GM12892 (cell line): ENCODE measurements at places on chromosomes 12 and 14.

DNA sequence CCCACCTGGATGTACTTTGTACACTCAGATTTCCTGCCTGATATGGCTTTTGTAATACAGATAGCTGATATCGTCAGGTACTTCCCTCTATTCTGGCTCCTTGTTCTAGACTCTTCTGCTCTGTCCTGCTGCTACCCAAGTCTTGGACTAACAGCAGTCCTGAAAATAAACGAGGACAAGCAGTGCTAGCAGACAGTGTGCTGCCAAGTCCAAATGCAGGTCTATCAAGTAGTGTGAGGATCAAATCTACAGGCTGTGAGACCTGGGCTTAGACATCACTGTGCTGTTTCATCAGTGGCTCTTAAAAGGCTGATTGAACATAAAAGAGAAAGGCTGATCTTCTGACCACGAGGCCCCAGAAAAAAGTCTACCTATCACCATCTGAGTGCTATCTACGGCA is 418.1 kb downstream of the APAF1 start:
- no peak for DNase-seq

DNA sequence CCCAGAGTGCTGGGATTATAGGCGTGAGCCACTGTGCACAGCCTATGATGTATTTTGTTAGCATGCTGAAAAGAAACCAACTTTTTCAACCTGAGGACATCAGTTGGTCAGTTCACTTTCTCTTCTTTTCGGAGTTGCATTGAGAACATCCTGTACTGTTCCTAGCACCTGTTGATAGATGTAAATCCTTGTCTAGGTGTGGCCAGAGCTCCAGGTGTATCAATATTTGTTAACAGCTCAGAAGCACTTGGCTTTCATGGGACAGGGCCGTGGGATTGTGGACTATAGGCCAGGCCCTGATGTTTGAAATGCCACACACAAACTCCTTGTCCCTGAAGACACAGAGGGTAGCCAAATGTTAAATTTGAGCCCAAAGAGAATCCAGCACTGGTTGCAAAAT is 14.9 kb downstream of the HCAR2 start:
- no peak for DNase-seq

GRCh38 chr14:47678157-47678556 is 2.8 kb upstream of the MDGA2 start:
- no peak for DNase-seq

GRCh38 chr14:64755781-64756221 is 51.6 kb downstream of the PLEKHG3 start:
- no peak for DNase-seq

GRCh38 chr12:28708918-28709371 is 440.1 kb upstream of the FAR2 start:
- DNase-seq = no peak

- DNase-seq = no peak
These were observed 9.2 kb downstream of the CD69 start for GRCh38 chr12:9751204-9752144.

DNA sequence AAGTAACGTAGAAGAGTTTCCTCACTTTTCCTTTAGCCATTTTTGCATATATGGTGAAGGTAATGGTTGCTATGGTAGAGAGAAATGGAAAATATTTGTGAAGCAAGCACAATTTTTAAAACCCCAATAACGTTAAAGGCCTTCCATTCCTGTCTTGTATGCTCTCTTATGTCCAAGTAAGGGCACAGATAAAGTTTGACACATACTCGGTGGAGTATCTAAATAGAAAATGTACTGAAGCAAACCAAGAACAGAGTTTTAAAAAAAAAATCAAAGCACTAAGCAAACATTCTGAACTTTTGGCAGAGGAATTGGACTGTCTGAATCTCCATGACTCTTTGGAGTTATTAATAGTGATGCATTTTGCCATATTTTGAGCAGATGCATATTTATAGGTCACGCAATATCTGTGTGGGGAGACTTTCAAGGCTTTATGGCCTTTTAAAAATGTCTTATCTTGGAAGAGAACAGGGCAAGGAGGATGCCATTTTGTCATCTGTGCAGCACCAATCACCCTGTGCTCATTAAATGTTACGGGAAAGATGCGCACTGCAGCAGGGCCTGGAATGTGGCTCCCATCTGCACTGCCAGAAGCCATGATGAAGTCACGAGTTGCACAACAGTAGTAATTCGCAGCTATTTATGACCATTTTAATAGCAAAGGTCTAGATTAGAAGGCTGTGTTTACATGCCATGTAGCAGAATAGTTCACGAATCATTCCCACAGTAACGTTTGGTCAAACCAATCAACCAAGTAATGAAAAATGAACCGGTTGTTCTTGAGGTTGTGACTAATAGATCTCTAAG is 23.3 kb upstream of the AMIGO2 start:
- DNase-seq = no peak

DNA sequence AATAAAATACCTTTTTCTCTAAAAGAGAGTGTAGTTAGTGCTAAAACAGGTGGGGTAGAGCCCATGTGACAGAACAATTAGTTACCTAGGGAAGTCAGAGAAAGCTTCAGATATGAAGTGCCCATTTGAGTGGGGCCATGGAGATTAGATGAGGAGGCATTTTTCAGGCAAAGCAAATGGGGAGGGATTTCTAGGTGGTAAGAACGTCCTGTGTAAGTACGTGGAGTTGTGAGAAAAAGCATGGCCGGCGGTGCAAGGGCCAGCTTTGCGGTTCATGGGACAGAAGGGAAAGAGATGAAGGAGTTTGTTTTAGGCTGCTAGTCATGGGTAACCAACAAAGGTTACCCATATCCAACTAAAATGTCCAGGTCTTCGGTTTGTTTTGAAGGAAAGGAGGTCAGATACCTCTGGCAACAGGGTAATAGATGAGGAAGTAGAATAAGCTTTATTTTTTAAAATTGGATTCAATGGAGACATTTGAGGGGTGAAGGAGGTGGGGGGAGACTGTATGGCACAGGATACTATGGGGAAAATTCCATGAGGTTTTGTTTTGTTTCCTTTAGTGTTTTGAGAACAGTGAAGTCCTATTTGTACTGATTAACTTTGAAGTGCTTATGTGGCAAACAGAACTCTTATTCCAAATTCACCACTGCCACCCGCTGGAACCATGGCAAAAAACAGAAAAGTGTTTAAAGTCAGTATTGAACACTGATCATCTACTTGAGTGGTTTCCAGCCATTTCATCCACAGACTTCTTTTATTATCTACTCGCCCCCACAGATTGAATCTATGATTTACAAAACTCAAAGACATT is 10.0 kb upstream of the SNRPF start:
- no peak for DNase-seq

GRCh38 chr14:89164168-89165073 is 252.6 kb downstream of the FOXN3 start:
- no peak for DNase-seq

- no peak for DNase-seq
These were observed at the start of gene KRT79 for GRCh38 chr12:52833922-52834726. Gene KRT79, minus strand, starts transcription at chr12:52834311. Its CDS starts 51 bp downstream, at chr12:52834260.

DNA sequence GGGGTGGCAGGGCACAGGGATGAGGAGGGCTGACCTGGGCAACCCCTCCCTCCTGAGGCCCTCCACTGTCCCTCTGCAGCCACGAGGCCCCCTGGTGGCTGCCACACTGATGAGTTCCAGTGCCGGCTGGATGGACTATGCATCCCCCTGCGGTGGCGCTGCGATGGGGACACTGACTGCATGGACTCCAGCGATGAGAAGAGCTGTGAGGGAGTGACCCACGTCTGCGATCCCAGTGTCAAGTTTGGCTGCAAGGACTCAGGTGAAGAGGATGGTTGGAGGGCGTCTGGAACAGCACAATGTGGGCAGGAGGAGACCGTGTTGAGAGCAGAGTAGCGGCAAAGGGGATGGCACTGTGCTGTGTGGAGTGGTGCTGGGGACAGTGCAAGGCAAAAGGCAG is 25.7 kb upstream of the LRP1-AS start:
- DNase-seq = no peak

DNA sequence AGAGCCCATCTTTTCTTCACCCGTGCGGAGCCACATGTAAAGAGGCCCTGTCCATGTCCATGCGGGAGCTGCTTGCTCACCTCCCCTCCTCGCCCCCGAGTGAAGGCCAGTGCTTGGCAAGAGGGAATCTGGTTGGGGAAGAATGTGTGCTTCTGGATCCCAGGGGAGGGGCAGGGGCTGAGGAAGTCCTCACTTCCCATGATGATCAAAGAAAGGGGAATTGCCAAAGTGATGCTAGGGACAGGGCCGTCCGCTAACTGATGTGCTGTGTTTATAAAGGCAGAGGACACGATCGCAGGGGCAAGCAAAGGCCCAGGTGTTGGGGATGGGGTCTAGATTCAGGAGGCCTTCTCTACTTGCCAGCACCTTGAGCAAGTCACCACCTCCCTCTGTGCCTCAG is 137.4 kb upstream of the PRMT8 start:
- no peak for DNase-seq

- DNase-seq = no peak
These were observed 524.5 kb downstream of the GALC start for GRCh38 chr14:87468531-87468930.
